ENCODE measurements at places on chromosomes 1 and 21.

DNA sequence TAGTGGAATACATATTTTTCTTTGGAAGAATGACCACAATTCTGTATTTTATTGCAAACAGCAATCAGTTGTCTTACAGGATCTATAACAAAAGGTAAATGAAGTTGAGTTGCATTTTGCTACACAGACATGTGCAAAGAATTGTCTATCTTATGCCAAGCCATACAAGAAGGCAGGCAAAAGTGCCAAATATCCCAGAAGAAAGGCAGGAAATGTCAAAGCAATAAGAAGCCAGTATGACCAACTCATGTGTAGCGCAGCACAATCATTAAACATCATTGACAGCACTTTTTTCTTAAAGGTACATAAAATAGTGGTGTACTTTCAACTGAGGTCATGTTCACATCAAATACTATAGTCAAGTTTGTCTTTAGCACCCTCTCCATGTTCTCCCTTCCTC is 42.7 kb downstream of the NIBAN1 start:
- DNase-seq: no peak

GRCh38 chr1:241217516-241217915 is 139.5 kb downstream of the RGS7 start:
- no peak for DNase-seq

DNA sequence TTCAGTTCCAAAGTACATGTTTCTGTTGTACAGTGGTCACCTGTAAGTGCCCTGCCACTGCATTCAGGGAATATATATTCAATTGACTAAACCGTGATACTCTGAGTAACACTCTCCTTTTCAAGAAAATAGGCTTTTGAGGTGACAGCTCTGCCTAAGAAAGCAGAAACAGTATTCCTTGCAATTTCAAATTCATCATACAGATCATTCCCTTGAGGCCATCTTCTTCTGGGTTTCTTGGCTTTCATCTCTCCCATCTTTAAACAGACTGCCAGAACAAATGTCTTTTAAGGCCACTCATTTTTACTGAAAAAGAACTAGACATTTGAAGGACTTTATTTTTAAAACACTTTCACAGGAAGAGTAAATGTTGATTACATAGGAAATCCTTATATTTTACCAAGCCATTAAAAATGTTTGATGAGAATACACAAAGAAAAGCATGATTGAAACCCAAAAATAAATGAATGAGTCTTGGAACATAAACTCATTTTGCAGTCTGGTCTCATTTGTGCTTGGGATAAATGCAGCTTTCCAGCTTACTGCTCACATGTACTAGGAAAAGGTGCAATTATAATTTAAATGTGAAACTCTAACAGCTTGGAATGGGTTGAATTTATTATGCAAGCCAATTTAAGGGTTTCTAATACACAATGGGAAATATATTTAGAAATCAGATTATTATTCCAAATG is 34.7 kb downstream of the PLPPR5 start:
- no peak for DNase-seq

- no peak for DNase-seq
Observed at GRCh38 chr1:159171688-159172501, 480 bp downstream of the CADM3 start.

GRCh38 chr1:162993846-162994245 is 75.3 kb upstream of the RGS4 start:
- no peak for DNase-seq

GRCh38 chr1:170665629-170666028 is 1.7 kb downstream of the PRRX1 start:
- DNase-seq: no peak

DNA sequence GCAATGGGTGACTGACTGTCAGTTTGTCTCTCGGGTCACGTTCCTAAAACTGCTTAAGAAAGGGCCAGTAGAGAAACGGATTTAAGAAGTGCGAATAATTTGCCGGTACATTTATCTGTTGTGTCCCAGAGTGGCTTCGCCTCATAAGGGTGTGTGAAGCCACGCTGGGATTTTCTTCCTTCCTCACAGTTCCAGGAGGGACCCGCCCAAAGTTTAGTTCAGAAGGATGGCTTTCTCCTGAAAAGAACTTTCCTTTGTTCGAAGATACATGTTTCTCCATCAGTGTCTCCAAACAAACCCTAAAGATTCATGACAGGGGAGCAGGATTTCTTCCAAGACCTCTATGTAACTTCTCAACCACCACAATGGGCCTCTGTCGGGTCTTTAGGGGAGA is 49.8 kb downstream of the ADAMTS1 start:
- no peak for DNase-seq

GRCh38 chr1:164630626-164631396 is 71.8 kb downstream of the PBX1 start:
- DNase-seq: no peak

DNA sequence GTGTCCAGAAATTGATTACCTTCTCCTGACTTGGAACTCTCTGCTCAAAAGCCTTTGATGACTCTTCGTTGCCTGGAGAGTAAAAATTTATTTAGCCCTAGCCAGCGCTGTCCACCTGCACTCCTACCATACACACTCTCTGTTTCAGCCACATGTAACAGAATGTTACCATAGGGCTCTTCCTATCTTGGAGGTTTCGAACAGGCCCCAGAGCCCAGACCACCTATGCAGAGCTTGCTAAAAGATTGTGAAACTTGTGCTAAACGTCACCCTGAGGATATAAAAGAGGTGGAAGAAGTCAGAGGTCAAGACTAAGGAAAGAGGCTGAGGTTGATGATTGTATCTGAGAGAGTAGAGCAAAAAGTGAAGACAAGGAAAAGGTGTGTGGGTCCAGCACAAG is 237.0 kb upstream of the HOOK1 start:
- DNase-seq: no peak

DNA sequence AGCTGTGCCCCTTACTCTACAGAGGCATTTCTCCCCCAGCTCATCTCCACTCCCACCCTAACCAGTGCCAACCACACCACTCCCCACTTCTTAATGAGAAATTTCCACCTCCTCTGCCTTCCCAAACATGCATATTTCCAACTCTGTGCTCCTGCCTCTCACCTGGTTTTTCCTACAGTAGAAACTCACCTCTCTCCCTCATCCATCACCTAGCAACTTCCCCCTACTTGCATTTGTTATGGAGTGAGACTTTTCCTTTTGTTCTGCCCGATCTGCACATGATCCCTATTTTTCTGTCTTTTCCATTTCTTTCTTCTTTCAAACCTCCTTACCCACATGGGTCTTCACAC is 11.9 kb downstream of the RGS8 start:
- no peak for DNase-seq

DNA sequence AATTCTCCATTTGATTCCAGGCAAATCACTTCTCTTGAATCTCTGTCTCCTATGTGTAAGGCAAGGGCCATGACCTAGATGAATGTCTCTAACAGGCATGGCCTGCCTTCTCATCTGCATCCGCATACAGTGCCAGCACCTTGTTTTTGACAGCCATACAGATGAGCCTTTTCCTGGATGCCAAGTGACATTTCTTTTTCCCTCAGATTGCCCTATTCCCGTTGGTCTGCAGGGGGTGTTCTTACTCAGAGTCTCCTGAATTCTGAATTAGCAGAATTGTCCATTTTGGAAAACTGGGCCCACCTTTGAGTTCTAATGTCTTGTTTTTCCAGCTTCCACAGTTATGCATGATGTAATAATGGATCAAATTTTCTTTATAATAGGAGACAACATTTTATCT is 88.0 kb upstream of the ADAR start:
- DNase-seq: no peak

DNA sequence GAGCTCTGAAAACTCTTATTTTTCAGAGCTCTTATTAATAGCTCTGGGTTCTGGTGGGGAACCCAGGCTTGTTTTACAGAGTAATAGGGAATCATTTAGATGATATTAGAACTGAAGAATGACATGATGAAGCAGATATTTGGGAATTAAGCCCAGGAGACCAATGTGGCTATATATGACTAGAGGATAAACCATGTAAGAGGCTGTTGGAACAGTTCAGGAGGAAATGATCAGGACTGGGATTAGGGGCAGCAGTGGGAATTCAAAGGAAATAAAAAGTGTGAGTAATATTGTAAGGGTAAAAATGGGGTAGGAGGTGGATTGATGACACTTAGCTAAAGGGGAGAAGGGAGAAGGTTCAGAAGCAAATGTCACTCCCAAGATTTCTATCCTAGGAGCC is 58.6 kb downstream of the GIPC2 start:
- no peak for DNase-seq

DNA sequence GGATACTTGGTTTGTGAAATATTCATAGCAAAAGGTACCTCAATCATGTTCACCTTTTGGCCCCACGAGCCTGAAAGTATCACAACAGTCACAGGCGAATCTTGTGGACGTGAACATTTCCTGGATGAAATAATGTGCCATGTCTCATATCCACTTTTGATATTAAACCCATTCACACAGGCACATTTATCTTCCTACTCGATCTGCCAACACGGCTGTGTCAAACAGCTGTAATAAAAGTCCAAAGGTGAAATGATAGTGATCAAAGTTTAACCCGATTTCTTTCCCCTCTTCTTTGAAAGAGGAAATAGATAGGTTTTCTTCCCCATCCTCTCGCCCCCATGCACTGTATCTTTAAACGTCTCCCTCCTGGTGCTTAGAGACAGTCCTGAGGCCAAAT is 191.2 kb upstream of the PROX1 start:
- no peak for DNase-seq

- DNase-seq: no peak
Observed at GRCh38 chr1:168834225-168834872, 105.3 kb upstream of the DPT start.

- no peak for DNase-seq
Observed at GRCh38 chr1:110214454-110215404, 4.6 kb downstream of the KCNC4 start.

DNA sequence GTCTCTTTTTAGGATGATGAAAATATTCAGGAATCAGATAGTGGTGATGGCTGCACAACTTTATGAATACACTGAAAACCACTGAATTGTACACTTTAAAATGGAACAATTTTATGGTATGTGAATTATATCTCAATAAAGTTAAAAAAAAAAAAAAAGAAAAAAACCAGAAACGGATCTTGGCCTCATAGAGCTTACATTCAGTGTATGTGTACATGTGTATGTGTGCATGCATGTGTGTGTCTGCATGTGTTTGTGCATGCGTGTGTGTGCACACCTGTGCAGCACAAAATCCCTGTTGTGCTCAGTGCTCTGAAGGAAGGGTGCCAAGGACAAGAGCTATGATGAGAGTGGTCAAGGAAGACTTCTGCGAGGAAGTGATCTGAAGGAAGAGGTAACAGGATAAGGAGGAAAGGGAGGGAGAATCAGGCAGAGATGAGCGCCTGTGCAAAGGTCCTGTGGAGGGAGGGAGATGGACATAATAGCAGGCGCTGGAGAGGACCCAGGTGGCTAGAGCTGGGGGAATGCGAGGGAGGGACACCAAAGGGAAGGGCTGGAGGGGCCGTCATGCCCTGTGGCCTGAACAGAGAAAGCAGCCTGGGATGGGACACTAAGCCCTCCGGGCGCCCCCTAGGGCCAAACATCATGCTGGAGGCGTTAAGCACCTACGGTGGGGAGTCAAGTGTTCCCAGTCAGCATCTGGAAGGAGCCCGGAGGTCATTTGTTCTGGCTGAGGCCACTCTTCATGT is 25.2 kb downstream of the NKAIN1 start:
- DNase-seq: no peak

DNA sequence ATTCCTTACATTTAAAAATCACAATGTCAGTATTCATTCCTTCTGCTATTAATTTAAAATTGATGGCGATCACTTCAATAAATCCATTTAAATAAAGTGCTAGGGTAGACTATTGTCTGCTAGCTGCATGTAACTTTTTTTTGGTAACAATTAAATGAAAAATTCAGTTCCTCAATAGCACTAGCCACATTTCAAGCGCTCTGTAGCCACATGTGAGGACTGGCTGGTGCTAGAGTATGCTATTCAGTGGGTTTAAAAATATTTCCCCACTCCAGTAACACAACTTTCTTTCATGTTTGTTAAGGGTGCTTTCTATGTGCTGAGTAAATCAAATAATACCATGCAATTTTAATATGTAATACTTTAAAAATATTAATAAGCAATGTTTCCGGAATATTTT is 108.2 kb downstream of the LTN1 start:
- DNase-seq: peak; percentile 18

DNA sequence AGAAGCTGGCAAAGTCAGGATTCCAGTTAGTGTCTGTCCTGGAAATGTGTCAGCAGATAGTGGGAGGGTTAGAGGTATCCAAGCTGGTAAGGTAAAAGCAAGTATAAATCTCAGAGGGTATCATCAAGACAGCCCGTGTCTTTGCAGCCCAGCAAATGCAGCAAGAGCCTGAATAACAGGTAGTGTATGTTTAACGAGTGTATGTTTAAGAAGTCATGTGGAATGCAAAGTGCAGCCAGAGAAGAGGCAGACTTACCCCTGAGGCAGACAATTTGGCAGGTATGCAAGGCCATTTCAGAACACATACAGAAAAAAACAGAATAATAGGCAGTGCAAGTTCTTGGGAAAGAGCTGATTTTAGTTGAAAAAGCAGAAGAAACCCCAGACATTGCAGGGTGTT is 411.0 kb upstream of the NEGR1 start:
- no peak for DNase-seq

DNA sequence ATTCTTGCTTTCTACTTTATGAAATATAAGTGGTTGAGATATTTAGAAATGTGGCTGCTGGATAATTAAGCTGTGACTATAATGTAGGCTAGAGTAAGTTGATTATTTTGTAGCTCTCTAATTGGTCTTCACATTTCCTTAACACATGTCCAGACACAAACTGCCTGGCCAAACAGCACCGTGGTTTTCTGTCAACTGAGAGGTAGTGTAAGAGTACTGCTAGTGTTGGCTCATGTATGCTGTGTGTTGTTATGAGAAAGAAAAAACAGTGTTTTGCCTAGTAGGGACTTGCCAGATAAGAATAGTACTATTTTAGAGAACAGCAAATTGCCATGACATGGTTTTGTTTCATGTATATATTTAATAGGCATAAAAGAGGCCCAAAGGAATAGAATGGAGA is 37.1 kb downstream of the TMED5 start:
- DNase-seq: no peak

DNA sequence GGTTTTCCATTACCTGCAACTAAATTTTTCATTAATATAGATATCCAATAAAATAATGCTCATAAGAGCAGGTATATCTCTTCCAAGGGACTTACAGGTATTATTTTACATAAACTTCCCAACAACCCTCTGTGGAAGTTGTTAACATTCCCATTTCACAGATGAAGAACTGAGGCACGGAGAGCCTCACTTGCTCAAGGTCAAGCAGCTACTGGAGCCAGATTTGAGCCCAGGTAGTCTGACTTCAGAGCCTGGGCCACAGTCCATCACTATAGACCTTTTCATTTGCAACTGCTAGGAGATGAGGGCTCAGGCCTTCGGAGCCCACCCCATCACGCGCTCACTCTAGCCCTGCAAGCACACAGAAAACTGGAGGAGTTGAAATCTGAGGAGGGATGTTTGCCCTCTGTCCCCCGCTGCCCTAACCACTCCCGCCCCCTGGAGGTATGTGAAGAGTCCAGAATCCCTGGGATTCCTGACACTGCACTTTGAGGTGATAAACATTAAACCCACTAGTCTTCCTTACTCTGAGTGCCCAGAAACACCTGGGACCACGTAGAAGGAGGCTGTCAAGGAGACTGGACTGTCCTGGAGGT is 11.7 kb upstream of the ALPL start:
- no peak for DNase-seq

GRCh38 chr1:230243583-230244353 is 176.7 kb downstream of the GALNT2 start:
- no peak for DNase-seq

Data from OCI-LY7 (cell line).